T-helper 22 cell (primary cell): ENCODE measurements at places on chromosomes 2 and 18.

- no peak for DNase-seq
These were observed 7.5 kb downstream of the C2orf49 start for GRCh38 chr2:105344704-105345345.

DNA sequence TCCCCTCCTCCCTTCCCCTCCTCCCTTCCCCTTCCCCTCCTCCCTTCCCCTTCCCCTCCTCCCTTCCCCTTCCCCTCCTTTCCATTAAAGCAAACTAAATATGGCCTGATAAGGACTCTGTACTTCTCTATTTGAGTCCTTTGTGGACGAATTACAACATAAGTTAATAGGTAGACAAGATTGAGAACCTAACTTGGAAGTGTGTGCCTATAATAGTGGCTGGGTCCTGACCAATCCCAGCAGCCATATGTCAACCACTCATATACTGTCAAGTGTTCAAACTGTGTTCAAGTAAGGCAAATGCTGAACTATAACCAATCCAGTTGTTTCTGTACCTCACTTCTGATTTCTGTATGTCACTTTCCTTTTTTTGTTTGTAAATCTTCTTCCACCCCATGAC is 97.1 kb upstream of the RBMS1 start:
- no peak for DNase-seq

DNA sequence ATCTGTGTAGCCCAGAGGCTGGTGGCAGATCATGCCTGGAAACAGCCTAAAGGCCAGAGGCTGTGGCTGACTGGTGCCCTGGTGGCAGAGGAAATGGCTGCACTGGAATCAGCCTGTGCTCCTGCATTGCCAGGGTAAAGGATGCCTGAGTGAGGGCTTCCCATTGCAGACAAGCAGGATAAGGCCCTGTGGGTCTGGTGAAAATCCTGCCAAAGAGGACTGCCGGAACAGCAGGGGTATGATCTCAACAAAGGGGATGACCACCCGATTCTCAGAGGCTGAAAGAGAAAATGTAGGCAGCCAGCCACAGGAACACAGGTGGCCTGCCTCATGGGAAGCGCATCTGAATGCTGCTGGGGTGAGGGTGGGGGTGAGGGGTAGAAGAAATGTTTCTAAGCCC is 48.2 kb downstream of the FBXO48 start:
- no peak for DNase-seq

DNA sequence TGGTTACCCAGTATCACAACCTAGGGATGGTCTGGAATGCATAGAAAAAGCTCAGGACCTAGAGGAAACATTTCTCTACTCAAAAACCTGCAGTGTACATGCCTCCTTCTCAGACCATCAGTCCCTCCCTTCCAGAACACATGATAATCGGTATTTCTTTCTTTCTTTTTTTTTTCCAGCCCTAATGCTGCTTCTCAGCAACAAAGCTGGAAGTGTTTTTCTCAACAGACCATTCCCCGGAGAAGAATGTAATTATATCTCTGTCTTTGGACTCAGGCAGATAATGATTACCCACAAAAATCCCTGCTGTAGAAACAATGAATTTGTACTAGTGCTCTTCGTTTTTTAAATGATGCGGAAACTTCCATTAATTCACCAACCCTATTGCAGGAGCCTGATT is 44.1 kb upstream of the NDUFV2 start:
- no peak for DNase-seq

DNA sequence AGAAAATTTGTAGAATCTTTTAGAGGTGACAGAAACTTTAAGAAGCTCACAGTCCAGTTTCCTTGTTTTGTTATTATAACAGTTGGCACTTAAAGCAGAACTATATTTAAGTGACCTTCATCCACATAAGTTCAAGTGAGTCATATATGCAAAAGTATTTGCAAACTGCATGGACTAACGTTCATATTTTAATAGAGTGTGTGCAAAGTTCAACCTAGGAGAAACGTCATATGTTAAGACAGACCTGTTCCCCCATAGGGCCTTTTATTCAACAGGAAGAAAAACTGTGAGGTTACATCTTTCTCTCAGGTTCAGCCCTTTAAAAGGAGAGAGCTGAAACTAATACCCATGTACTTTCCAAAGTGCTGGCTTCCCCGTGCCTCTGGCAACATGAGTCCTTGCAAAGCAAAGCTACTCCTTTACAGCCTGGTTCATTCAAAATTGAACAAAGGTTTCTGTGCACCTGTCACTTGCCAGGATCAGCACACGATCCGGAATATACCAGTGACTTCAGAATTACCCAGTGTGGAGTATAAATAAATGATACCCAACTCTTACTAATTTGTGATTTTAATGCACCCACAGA is 280.0 kb upstream of the RAB12 start:
- DNase-seq, result no peak

DNA sequence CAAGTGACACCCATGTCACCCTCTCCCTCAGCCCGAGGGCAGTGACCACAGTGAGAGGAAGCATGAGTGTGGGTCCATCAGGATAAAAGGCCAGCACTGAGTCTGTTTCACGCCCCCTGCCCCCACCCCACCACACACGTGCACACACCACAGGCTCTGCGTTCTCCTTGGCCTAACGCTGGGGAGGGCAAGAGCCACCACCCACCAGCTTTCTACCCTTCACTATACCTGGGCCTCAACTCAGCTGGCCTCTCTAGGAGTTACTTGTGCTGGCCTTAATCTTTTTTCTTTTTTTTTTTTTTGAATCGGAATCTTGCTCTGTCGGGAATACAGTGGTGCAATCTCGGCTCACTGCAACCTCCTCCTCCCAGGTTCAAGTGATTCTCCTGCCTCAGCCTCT is 140.5 kb downstream of the ZFP36L2 start:
- DNase-seq, result no peak

- no peak for DNase-seq
These were observed 85.8 kb downstream of the POLE4 start for GRCh38 chr2:75044291-75044690.

DNA sequence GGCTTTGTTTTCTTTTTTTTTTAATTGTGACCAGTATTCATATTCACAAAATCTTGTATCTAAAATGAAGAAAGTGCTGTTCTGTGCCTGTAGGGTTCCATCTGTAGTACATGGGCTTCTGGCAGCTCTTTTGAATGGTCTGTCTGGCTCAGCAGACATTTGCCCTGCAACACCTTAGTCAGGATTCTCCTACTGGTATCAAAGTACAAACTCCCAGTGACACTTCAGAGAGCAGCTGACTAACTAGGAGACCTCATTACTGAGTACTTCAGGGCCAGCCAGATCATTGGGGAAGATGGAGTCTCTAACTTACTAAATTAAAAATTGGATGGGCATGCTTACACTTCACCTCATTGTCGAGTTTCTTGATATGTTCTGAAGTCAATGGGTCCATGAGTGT is 39.7 kb downstream of the GRHL1 start:
- no peak for DNase-seq

DNA sequence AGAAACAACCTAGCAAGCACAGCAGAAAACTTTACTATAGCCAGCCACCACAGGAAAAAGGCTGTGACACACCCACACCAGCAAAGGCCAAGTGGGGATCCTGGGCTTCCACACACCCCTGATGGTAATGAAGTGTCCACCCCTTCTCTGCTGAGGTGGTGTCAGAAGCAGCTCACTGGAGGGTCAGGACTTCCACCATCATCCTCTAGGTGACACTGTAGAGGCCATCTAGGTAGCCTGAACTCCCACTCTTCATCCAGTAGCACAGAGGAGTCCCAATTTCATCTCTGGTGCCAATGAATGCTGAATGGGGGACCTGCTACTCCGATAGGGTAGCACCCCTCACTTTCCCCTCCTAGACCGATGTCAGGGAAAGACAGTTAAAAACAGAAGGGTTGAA is 1544.4 kb downstream of the LRP1B start:
- DNase-seq, result no peak

DNA sequence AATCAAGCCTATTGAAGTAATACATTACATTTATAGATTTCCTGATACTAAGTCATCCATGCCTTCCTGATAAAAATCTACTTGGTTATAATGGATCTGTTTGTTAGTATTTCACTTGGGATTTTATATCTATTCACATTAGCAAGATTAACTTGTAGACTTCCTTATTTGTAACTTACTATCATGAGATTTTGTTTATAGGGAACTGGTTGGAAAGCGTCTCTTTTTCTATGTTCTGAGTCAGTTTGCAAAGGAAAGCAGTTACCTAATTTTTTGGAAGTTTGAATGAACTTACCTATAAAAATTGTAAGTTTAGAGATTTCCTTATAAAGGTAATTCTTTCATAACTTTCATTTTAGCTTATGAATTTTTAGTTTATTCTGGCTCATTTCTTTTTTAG is 141.4 kb downstream of the SMAD7 start:
- DNase-seq, result no peak

GRCh38 chr18:59085797-59086196 is 53.9 kb upstream of the SEC11C start:
- DNase-seq, result no peak

GRCh38 chr2:14428056-14428455 is 204.5 kb upstream of the LRATD1 start:
- no peak for DNase-seq

DNA sequence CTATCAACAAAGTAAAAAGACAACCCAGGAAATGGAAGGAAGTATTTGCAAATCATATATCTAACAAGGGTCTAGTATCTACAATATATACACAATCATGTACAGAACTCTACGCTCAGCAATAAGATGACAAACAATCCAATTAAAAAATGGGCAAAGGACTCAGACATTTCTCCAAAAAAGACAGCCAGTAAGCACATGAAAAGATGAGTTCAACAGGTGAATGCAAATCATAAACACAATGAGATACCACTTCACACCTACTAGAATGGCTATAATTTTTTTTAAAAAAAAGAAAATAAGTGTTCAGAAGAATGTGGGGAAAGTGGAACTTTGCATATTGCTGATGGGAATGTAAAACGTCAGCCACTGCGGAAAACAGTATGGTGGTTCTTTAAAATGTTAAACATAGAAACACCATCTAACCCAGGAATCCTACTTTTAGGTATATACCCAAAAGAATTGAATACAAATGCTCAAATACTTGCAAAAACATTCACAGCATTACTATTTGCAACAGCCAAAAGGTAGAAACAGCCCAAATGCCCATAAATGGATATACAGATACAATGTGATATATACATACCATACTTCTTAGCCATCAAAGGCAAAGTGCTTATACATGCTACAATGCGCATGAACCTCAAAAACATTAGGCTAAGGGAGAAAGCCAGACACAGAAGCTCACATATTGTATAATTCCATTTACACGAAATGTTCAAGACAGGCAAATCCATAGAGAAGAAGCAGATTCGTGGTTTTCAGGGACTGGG is 121.2 kb downstream of the CABYR start:
- DNase-seq, result no peak

- DNase-seq, result no peak
These were observed 168.7 kb downstream of the GLI2 start for GRCh38 chr2:120904379-120904778.

GRCh38 chr2:86563650-86564061 is 413 bp upstream of the CHMP3 start:
- DNase-seq, result no peak

- no peak for DNase-seq
These were observed 165.4 kb downstream of the RBM43 start for GRCh38 chr2:151096235-151096634.

DNA sequence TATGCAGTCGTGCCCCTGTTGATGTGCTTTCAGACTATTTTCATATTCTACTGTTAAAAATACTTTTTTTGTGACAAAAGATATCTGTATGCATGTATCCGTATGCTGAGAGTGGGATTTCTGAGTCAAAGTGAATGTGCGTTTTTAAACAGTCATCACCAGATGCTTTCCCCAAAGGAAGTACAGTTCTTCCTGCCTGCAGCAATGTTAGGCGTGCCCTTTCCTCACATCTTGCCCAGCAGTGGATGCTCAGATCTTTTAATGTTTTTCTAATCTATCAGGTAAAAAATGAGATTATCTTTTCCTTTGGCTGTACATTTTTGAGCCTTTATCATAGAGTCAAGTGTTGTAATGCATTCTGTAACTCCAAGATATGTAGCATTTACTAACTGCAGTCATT is 111.7 kb downstream of the PTPRM start:
- no peak for DNase-seq

GRCh38 chr2:41647468-41648050 is 400.3 kb upstream of the PKDCC start:
- no peak for DNase-seq

GRCh38 chr18:12271376-12272235 is 17.4 kb downstream of the CIDEA start:
- no peak for DNase-seq
